LHCN-M2 (cell line): ENCODE measurements at places on chromosomes 13 and 19. TPM values are rescaled to one million over a fixed set of nuclear protein-coding genes. Genes with fewer than 3 reads are reported as not detected.

MCF2L gene
- 10.9 and 14.5 TPM in 2 replicates for total RNA-seq

ZNF345 gene
- total RNA-seq: 1.5 and 2.6 TPM in 2 replicates

MBD3 gene
- 174 and 191 TPM in 2 replicates for total RNA-seq

TMEM272 gene
- not detected in 2 replicates for total RNA-seq

C2CD4C gene
- total RNA-seq: 0.29 and 0.32 TPM in 2 replicates

DNA sequence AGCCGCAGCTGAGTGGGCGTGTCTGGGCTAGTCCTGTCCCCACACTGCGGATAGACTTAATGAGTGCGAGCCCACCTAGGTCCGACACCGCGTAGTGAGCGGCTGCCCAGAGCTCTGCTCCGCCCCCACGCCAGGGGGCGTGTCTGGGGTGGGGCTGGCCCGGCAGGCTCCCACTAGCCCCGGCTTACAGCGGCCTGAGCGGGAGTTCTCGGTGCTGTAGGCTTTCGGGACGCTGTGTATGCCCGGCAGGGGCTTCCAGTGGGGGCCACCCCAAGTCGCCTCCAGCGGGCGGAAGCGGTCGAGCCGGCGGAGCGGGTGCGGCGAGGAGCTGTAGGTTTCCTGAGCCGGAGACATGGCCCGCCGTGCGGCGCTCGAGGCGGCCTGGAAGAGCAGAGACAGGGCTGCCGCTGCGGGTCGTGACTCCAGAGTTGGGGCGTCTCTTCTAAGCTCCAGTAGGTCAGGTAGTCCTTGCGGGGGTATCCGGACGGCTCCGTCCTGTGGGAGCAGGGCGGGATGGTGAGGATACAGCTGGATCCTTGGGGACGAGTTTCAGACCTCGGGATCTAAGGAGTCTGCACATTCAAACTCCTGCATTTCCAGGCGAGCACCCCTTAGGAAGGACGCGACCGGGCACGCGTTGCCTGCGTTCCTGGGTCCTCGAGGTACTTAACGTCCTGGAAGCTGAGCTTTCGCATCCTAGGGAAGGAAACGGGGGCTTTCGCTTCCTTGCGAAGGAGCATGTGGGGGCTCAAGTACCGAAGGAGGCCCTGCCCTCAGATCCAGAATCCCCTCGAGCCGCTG is 1.2 kb downstream of the CGB7 start:
- DNase-seq: peak; percentile 46

- peak; percentile 34 for DNase-seq
Observed at GRCh38 chr13:74889321-74889720, 592.6 kb downstream of the TBC1D4 start.

DNA sequence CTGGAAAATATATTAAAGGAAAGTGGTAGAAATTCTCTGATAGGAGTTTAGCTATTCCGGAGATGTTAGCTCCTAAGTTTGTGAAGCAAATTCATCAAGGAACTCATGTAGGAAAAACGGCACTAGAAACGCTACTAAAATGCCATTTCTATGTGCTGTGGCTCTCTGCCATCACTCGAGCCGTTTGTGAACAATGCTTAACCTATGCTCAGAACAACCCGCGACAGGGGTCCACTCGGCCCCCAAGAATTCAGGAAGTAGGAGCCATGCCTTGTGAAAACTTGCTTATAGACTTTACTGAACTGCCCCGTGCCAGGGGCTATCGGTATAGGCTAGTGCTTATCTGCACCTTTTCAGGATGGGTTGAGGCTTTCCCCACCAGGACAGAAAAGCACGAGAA is 14.2 kb upstream of the SLC15A1 start:
- DNase-seq: no peak

- DNase-seq: no peak
Observed at GRCh38 chr19:24101459-24102115, 14.6 kb downstream of the ZNF254 start.

DNA sequence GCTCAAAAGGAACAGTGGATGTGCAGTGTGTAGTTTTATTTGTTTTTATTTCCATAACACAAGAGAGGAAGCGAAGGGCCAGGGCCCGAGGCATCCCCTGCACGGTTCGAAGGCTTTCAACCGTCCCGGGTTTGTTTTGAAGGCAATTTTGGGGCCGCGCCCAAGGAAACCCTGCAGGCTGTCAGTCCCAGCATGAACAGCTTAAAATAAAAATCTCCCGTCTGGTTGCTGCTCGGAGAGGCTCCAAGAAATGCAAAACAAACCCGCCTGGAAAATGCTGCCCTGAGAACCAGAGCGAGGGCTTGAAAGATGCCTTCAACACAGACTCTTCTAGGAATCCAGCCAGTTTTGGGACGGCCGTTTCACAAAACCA is 16.0 kb downstream of the LSM4 start:
- DNase-seq: no peak

DNA sequence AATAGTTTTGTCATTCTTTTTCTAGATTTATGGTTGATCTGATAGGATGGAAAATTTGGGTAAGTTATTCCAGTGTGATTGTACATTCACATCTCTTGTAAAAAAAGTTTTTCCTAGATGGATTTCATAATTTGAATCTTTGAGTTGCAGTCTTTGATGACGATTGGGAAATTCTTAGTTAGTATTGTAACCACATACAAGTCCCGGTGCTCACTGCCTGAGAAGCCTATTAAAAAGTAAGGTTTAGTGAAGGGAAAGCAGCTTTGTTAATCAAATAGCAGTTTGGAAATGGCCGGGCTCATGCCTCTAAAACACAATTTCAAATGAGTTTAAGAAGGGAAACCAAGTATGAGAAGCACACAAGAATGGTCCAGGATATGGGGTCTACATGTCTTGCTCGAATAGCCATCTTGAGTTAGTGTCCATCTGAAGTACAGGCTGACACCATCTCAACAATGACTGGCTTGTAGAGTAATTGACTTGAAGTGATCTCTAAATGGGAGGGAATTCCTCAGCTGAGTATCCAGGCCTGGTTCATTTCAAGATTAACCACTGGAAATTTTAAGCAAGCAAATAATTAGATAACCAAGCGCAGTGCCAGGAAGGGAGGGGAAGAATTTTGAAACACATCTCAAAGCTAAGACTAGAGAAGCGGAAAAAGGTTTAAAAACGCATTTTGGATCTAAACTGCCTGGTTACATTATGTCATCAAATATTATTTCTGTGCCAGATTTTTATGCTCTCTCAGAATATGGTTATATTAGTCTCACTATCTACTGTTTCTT is 1145.6 kb upstream of the MIR17HG start:
- DNase-seq: no peak

DNA sequence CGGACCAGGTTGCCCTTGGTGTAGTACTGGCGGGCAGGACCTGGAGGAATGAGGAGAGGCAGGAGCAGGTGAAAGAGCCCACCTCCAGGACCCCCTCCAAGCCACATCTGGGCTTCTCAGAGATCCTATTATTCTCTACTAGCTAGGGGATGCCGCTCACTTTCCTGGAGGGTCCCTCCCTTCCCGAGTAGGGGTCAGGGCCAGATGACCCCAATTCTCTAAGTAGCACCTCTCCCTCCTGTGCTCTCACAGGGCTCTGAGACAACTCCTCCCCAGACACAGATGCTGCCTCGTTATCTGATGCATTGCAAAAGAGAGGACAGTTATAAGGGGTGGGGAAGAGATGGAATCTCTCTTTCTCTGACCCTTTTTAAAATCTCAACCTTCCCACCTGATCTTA is 22.9 kb downstream of the GP6 start:
- no peak for DNase-seq

- peak; percentile 34 for DNase-seq
Observed at GRCh38 chr13:76160961-76161925, 525.1 kb downstream of the LMO7 start.

- peak; percentile 80 for DNase-seq
Observed at GRCh38 chr19:55809381-55810058, 22.3 kb downstream of the NLRP11 start.

- no peak for DNase-seq
Observed at GRCh38 chr13:112071723-112072533, 5.0 kb downstream of the SOX1 start.

GRCh38 chr13:112056739-112057438 is 10.1 kb upstream of the SOX1 start:
- no peak for DNase-seq
